ENCODE measurements at places on chromosomes 3 and 15.

- no peak for DNase-seq
Observed at GRCh38 chr3:32681811-32682210, 3.2 kb upstream of the CNOT10 start.

GRCh38 chr3:56547486-56547885 lies 9.5 kb upstream of the CCDC66 start:
- DNase-seq = no peak

DNA sequence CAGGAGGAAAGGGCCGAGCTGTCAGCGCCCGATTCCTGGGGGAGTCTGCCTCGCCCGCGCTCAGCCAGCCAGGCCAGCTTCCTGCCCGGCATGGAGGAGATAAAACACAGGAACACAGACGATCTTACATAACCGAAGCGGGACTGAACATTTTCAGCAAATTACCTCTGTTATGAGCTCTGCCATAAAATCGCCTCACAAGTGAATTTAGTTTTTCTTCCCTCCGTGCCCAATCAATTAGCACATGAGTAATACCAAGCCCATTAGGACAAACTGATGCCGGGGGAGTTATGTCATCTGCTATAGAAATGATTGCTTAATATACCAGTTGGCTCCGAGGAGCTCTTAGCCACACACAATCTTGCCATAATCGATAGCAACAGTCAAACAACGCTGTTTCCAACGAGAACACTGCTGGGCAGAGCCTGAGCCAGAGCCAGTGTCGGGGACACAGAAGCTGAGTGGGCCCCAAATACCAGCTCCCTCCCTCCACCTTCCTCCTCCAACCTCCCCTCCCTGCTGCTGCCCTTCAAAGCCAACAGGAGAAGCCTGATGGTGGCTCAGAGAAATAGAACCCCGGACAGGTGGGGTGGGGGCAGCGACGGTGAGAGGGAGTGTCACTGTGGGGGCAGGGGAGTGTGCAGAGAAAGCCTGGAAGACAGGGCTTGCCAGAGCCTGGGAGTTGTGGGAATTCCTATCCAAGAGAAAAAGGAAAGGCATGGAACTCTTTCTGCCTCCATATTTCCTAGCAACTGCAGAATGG lies 279.4 kb upstream of the TLE3 start:
- peak; percentile 68 for DNase-seq

DNA sequence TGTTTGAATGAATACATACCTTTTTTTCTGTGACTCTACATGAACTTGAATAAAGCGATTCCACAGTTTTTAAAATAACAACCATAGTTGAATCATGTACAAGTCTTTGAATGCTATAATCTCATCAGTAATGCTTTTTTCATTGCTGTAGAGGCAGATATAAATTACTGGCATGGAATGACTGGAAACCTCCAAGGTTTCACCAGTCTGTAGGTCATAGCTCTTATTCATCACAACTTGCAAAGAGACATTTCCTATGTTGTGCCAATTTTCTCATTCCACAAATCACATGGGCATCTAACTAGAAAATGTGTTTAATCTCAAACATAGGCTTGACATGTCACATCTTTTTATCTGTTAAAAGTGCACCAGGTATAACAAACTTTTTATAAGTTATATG lies 407.1 kb upstream of the KCNMB2 start:
- DNase-seq = no peak

- no peak for DNase-seq
Observed at GRCh38 chr15:67084561-67084960, 19.2 kb downstream of the SMAD3 start.

DNA sequence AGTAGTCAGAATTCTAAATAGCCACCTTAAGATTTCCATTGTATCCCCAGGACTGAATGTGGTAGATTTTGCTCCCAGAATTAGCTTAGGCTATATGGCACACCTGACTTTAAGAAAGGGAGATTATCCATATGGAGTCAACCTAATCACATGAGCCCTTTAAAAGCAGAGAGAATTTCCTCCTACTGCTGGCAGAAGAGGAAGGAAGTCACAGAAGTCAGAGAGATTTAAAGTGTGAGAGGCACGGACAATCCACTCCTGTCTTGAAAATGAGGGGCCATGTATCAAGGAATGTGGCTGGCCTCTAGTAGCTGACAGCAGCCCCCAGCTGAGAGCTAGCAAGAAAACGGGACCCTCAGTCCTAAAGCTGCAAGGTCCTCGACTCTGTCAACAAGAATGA lies 26.8 kb downstream of the LRRC31 start:
- peak; percentile 7 for DNase-seq

GRCh38 chr15:100394736-100395440 lies 53.1 kb upstream of the ADAMTS17 start:
- DNase-seq = no peak

- DNase-seq = peak; percentile 75
Observed at GRCh38 chr15:51576911-51577500, 45.6 kb downstream of the DMXL2 start.

DNA sequence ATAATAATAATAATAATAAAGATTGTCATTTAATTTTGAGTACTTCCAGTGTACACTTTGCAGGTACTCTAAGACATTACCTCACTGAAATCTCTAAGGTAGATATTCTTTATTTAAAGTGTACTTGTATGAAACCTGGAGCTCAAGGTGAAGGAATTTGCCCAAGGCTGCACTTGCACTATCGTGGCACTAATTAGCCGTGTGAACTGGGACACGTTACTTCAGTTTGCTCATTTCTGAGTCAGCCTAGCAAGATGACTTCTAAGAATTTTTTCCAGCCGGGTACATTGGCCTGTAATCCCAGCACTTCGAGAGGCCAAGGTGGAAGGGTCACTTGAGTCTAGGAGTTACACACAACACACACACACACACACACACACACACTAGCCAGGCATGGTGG lies 33.5 kb downstream of the MLH1 start:
- no peak for DNase-seq

DNA sequence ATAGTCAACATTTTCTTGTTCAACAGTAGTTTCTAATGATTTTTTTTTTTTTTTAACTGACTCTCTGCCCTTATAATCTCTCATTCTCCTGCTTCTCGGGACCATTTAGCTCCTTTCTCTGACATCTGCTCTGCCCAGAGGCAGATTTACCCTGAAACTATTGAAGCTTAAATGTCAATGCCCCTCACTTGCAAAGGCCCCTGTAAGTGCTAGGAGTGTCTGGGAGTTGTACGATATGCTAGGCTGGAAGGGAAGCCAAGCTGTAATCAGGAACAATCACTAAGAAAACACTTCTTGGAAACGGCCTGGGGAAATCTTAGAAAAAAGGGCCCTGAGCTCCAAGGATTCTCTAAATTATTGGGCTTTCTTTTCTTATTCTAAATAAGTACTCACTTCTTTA lies 5.8 kb upstream of the PLOD2 start:
- no peak for DNase-seq

DNA sequence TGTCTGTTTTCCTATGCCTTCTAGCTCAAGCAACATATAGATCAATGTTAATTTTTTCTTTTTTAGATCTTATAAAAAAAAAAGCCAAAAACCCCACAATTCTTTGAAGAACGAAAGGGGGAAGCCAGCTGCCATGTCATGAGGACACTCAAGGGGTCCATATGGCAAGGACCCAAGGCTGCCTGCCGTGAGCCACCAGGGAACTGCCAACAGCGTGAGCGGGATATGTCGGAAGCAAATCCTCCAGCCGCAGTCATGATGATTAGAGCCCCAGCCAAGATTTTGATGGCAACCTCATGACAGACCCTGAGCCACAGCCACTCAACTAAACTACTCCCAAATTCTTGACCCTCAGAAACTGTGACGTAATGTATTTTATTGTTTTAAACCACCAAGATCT lies 6.5 kb downstream of the GP5 start:
- no peak for DNase-seq

DNA sequence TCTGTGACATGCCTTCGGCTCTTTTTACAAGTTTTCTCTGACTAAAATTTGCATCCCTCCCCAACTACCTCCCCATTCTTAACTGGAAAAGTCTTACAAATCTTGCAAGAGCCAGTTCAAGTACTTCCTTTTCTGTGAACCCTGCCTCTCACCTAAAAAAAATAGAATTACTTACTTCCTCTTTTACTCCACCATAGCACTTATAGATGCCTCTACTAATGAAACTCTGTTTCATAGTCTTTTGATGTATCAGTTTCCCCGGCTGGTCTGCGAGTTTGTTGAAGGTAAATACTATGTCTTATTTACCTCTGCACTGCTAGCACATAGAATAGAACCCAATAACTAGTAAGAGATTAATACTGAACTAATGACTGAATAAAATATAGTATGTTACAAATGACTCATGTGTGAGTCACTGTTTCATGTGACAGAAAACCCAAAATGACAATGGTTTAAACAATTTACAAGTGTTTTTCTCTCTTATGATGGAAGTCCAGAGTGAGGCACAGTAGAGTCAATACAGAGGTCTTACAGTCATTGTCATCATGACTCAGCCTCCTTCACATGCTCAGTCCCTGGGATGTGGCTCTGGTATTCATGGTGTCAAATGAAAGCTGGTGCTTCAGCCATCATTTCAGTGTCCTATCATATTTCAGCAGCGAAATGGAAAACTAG lies 393.5 kb downstream of the RSL24D1 start:
- peak; percentile 73 for DNase-seq

GRCh38 chr15:76183930-76184649 lies 124.3 kb downstream of the TMEM266 start:
- no peak for DNase-seq

DNA sequence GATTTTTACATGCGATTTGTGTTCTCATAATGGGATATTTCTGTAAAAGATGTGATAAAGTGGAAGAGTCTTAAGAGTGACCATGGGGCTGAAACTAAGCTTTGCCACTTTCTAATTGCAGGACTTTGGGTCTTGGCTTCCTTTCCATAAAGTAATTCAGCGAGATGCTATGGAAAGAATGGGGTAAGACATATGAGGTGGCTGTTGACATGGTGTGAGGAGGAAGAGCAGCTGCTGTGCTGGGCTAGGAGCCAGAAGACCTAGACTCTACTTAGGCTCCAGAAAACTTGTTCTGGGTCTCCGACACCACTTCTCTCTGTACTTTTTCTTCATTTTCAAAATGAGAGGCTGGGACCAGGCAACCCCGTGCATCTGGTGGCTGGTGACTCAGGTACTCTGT lies 654.5 kb upstream of the CFAP20DC start:
- no peak for DNase-seq

DNA sequence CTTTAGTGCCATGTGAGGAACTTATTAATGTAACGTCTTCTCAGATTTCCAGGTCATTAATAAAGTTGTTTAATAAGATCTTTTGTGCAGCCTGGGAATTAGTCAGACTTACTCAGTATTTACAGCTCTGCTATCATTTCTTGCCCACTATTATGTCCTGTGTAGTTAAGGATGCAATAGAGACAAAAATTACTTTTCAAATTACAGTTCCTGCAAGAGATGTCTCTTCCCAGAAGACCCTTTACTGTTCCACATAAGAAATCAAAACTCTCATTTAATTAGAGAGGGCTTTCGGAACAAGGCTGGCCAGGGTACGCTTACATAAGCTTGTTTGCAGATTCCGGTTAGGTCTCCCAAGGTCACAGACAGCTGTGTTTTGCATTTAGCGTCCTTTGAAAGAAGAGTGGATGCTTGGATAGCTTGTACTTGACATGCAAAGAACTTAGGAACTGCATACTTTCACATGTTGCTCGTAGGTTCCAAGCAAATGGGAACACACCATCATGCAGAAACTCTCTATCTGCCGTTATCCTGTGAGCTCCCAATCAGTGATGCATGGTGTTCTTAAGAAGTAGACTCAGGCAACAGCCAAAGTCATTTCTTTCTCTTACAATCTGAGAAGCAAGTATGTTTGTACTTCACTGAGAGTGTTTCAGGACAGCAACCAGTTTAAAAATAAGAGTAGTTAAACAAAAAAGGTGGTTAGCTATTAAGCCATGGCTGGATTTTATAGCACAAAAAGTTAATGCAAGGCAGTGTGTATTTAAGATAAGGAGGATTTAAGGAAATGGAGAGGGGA lies 37.4 kb downstream of the FILIP1L start:
- no peak for DNase-seq

DNA sequence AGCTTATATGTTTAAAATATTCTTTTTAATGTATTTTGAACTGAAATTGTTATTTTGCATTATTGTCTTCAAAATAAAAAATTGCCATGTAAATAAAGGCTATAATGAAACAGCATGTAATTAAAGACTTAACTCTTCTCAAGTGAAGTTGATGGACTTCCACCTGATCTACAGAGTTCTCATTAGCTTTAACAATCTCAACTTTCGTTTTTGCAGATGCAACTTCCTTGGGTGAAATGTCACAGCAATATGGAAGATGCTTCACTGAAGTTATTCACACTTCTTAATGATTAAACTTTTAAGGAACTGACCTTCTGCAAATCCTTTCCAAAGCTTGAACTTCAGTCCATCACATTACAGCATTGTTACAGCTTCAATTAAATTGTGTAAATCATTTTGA lies 63.6 kb downstream of the OSTN start:
- no peak for DNase-seq

DNA sequence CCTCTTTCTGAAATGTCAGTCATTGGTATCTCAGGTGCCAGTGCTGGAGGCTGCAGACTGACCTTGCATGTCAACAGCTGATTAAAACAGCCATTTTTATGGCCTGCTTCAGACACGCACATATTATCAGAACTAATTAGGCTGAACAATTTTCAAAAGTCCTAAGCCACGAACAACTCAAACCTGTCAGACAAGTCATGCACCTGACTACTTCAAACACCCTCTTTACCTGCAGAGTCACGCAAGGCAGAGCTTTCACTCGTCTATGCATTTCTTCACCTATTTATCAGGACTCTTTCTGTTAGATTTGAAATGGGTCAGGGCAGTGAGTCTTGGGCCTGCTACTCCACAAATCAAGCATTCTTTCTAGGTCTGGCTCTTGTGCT lies 26.7 kb downstream of the CLK3 start:
- no peak for DNase-seq

- DNase-seq = no peak
Observed at GRCh38 chr15:76772776-76773175, 132.4 kb downstream of the SCAPER start.

GRCh38 chr3:188830893-188831292 lies 340.9 kb upstream of the TPRG1 start:
- peak; percentile 32 for DNase-seq

DNA sequence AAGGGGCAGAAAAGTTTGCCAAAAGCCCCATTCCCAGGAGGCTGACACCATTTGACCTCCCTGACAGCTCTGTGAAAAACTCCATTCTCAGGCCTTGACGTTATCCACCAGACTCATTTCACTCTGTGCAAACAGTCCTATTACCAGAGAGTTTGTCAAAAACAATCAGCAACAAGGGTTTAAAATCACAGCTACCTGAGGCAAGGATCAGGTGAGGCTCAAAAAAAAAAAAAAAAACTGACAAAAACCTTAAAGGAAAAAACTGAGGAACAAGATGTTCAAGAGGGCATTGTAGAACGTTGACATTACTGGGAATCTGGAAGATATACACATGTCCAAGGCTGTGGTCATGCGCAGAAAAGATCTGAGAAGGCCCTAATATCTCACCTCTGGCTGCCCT lies 11.4 kb downstream of the AVEN start:
- no peak for DNase-seq

- no peak for DNase-seq
Observed at GRCh38 chr3:5205165-5205941, 17.8 kb downstream of the EDEM1 start.

GRCh38 chr15:100601617-100602063 lies 344 bp downstream of the LINS1 start:
- no peak for DNase-seq

GRCh38 chr3:146914409-146914808 lies 309.3 kb upstream of the PLSCR5 start:
- DNase-seq = no peak

- no peak for DNase-seq
Observed at GRCh38 chr3:42702066-42702951, at the start of gene HHATL. HHATL (minus strand) TSS chr3:42702798; CDS start chr3:42700826, 1,972 bp downstream.

GRCh38 chr3:36843065-36844051 lies 79.0 kb upstream of the DCLK3 start:
- no peak for DNase-seq

- DNase-seq = no peak
Observed at GRCh38 chr3:184377882-184378445, at the start of gene THPO. THPO (minus strand) TSS chr3:184378207; CDS start chr3:184376259, 1,948 bp downstream.

All from HL-60 (cell line).